ENCODE measurements at places on chromosomes 3 and 15. TPM values are rescaled to one million over a fixed set of nuclear protein-coding genes. Genes with fewer than 3 reads are reported as not detected.

The GNAT1 gene
- total RNA-seq: not detected

The ASB14 gene
- not detected for total RNA-seq

The CFAP44 gene
- total RNA-seq: 11.0 TPM

The CPN2 gene
- total RNA-seq: 0.72 TPM

The EPM2AIP1 gene
- total RNA-seq: 26.5 TPM

The P2RY1 gene
- 2.2 TPM for total RNA-seq

The MEF2A gene
- 82.2 TPM for total RNA-seq

The ZNF621 gene
- total RNA-seq: 25.4 TPM

GRCh38 chr3:45191924-45192417 lies 34.1 kb downstream of the TMEM158 start:
- no peak overlapping the region for H3K27ac ChIP-seq
- no peak for DNase-seq
- no peaks in the 10 kb centered on the region for H3K4me1 ChIP-seq
- no peaks in the 10 kb centered on the region for H3K27me3 ChIP-seq

DNA sequence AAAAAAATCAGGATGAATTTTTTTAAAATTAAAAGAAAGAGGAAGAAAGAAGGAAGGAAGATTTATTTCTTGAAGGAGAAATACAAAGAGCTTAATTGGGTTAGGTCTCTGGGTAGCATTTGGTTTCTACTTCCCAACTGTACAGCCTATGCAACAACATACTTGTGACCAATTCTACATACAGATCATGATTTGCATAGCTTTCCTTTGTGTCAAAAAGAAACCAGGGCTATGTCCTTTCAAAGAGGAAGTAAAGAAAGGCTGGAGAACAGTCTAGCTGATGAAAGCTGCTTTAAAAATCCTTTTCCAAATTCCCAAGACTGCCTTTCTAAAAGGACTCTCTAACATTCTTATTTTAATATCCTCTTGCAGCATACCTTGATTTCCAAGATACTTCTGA lies 6.1 kb upstream of the HGD start:
- H3K27me3 ChIP-seq: no peaks in the 10 kb centered on the region
- H3K4me3 ChIP-seq: no peak overlapping the region
- no peaks in the 10 kb centered on the region for H3K4me1 ChIP-seq
- no peak for DNase-seq
- H3K36me3 ChIP-seq: no peaks in the 10 kb centered on the region
- H3K27ac ChIP-seq: no peak overlapping the region

- H3K27me3 ChIP-seq: no peaks in the 10 kb centered on the region
- peaks cover 11% of the 10 kb centered on the region for H3K4me1 ChIP-seq
- no peaks in the 10 kb centered on the region for H3K36me3 ChIP-seq
- peak overlapping the region; percentile 79 for H3K4me3 ChIP-seq
- H3K27ac ChIP-seq: peak overlapping the region; percentile 94
- DNase-seq: peak; percentile 77
Observed at GRCh38 chr15:57376696-57377477, 582 bp downstream of the CGNL1 start.

GRCh38 chr3:184189421-184189820 lies 3.4 kb downstream of the ABCF3 start:
- no peak for DNase-seq
- no peak overlapping the region for H3K4me3 ChIP-seq
- H3K36me3 ChIP-seq: peaks cover 8% of the 10 kb centered on the region
- H3K4me1 ChIP-seq: no peaks in the 10 kb centered on the region
- no peaks in the 10 kb centered on the region for H3K27me3 ChIP-seq
- H3K27ac ChIP-seq: no peak overlapping the region

- H3K36me3 ChIP-seq: no peaks in the 10 kb centered on the region
- no peaks in the 10 kb centered on the region for H3K4me1 ChIP-seq
- no peak overlapping the region for H3K27ac ChIP-seq
- H3K27me3 ChIP-seq: no peaks in the 10 kb centered on the region
- no peak overlapping the region for H3K4me3 ChIP-seq
Observed at GRCh38 chr3:181417748-181418147, 294.0 kb upstream of the SOX2 start.

DNA sequence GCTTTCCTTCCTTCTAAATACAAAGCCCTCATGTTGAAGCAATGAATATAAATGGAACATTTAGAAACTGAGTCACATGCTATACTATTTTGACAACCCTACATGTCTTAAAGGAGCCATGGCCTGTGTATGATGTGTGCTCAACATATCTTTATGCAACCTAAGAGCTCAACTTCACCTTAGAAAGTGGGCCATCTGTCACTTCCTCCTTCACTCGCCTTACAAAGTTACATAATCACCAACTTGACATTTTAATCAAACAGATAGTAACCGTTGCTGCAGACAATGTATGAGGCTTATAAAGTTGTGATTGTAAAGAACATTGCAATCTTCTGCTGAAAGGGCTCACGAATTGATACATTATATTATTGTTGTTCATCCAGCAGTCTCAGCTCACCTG lies 163.6 kb downstream of the SERPINI1 start:
- H3K4me1 ChIP-seq: no peaks in the 10 kb centered on the region
- no peaks in the 10 kb centered on the region for H3K27me3 ChIP-seq
- no peaks in the 10 kb centered on the region for H3K36me3 ChIP-seq
- no peak overlapping the region for H3K4me3 ChIP-seq
- no peak for DNase-seq

DNA sequence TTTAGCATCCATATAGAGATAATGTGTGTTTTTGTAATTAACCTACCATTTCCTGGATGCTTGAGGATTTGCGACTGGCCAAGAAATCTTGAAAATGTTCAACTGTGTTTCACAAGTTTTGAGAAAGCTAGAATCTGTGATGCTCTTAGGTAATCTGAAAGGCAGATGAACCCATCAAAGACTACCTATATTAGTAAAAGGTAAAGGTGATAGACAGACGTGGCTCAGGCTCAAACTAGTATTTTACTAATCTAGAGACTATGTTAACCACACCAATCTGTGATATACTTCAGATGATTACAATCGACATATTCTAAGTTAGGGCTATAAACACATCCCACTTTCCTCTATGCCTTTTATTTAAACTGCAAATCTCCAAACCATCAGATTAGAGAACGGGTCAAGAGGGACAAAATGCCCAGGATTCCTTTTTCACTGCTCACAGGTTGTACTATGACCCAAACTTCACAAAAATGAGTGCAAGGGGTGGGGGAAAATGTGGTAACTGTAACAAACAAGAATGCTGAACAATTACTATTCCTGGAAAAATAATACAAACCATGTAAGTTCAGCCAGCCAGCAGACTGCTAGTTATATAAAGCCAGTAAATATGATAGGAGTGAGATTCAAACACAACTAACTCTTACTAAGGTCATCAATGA lies 295.1 kb downstream of the FOXP1 start:
- no peaks in the 10 kb centered on the region for H3K27me3 ChIP-seq
- DNase-seq: no peak
- no peaks in the 10 kb centered on the region for H3K4me1 ChIP-seq
- no peak overlapping the region for H3K4me3 ChIP-seq

DNA sequence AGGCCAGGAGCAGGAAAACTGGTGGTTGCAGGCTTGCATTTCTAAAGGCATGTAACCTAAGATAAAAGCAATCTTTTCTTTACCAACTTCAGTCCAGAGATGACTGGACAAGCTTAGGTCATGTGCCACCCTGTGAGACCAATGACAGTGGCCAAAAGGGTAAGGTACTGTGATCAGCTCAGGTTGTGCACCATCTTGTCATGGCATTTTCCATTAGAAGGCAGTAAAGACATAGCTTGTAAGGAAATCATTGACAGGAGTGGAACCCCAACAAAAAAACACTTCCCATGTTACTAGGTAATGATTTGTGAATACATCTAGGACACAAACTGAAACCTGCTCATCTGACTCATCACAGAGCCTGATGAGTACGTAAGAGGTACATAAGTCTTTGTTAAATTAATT lies 35.2 kb downstream of the SSR3 start:
- H3K36me3 ChIP-seq: no peaks in the 10 kb centered on the region
- H3K27ac ChIP-seq: no peak overlapping the region
- no peaks in the 10 kb centered on the region for H3K4me1 ChIP-seq
- no peak for DNase-seq
- H3K4me3 ChIP-seq: no peak overlapping the region

GRCh38 chr15:39468828-39469227 lies 112.1 kb upstream of the THBS1 start:
- H3K27ac ChIP-seq: peak overlapping the region; percentile 16
- H3K36me3 ChIP-seq: no peaks in the 10 kb centered on the region
- no peak for DNase-seq
- no peak overlapping the region for H3K4me3 ChIP-seq
- no peaks in the 10 kb centered on the region for H3K27me3 ChIP-seq

DNA sequence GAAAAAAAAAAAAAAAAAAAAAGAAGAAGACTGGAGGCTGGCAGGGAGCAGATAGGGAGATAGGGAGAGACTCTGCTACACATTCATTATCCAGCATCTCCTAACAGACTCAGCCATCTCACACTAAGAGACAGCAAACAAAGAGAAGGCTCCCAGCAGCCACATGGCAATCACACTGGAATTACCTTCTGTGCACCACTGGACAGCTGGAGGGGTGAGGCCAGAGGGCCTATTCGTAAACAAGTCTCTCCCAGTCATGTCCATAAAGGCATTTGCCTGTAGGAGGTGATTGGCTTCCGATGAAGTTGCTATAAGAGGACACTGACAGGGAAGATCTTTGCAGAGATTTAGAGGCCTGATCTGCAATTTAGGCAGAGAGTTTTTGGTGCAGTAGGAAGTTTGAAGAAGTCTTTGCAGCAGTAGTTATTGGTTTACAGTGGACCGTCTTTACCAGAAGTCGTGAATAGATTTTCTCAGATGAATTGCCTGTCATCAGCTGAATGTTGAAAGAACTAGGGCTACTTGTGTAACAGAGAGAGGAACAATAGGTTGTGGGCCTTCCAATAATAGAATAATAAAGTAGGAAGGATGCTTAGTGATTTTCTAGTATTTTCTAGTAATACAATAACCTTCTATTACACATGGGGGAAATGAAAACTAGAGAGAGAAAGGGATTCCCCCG lies 89.7 kb downstream of the TP63 start:
- no peaks in the 10 kb centered on the region for H3K36me3 ChIP-seq
- DNase-seq: no peak
- no peak overlapping the region for H3K27ac ChIP-seq

Measured in kidney (tissue), 22 donors.